ENCODE measurements at places on chromosomes 1 and 21. TPM values are rescaled to one million over a fixed set of nuclear protein-coding genes. Genes with fewer than 3 reads are reported as not detected.

RBP7 gene
- total RNA-seq = not detected

BTBD8 gene
- 2.4 TPM for total RNA-seq

PTGFR gene
- total RNA-seq = 0.07 TPM

DNA sequence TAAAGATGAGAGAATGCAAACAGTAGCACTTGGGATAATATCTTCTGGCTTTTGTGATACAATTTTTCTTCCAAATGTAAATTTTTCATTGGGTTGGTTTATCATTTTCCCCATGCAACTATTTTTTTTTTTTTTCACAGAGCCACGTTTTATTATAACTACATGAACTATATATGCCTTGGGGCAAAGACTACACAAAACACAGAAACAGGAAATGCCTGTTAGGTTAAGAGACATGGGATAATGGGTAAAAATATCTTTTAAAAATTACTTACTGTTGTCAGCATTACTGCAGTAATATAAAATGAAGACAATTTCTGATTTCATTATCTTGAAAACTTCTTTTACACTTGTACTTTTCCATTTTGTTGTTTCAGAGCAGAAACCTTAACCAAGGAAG lies 74.6 kb downstream of the DISP1 start:
- no peaks in the 10 kb centered on the region for H3K27me3 ChIP-seq
- H3K4me1 ChIP-seq = peaks cover 4% of the 10 kb centered on the region
- H3K4me3 ChIP-seq = peak overlapping the region; percentile 9
- DNase-seq = no peak

Measured in neural crest cell (in vitro differentiated cells).